ENCODE measurements at places on chromosomes 6 and 20.

- DNase-seq = peak; percentile 74
Observed at GRCh38 chr6:112296122-112296521, 41.8 kb upstream of the LAMA4 start.

DNA sequence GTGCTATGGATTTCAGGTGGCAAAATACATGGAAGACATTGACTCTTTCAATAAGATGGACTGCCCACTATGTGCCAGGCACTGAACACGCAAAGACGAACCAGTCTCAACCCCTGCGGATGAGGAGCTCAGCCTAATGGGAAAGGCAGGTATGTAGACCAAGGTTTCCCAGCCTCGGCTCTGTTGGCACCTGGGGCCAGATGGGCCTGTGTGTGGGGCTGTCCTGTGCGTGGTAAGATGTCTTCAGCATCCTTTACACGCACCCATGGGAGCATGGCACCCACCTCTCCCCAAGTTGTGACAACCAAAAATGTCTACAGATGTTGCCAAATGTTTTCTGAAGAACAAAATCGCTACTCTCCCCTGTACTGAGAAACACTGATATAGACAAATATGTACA lies 82.6 kb upstream of the FOXQ1 start:
- DNase-seq = no peak

DNA sequence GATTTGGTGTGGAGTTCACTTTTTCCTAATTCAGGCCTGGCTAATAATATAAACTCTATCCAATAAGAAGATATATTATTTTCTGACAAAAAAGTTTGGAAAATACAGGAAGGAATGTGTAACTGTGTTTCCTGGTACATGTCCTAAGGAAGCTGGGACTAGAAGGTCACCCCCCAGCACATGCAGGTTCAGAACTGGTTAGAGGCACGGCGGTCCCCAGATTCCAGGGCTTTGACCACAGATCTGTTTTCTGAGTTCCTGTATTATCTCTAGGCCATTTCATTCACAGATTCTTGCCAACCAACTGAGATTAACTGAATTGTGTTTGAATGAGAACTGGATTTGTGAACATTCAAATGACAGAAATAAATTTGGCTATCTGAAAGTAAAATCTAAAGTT lies 94.5 kb downstream of the TULP4 start:
- no peak for DNase-seq

DNA sequence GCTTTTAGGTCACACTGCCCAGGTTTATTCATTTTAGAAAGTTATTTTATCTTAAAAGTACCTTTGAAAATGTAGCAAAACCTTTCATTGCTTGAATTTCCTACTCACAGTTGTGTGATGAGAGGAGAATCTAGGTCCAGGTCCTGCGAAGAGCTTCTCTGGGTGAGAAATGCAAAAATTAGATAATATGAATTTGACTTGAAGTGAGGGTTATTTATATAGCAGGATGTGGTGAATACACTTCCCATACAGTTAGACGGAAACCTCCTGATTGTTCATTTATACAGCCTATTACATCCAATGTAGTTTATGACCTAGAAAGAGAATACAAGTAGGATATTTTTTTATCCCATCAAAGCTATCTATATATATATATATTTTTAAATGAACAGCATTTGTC lies 30.5 kb downstream of the CDKAL1 start:
- no peak for DNase-seq

- DNase-seq = no peak
Observed at GRCh38 chr6:10408457-10408856, 6.4 kb downstream of the TFAP2A start.

GRCh38 chr20:23159947-23160318 lies 73.8 kb upstream of the CD93 start:
- DNase-seq = no peak

DNA sequence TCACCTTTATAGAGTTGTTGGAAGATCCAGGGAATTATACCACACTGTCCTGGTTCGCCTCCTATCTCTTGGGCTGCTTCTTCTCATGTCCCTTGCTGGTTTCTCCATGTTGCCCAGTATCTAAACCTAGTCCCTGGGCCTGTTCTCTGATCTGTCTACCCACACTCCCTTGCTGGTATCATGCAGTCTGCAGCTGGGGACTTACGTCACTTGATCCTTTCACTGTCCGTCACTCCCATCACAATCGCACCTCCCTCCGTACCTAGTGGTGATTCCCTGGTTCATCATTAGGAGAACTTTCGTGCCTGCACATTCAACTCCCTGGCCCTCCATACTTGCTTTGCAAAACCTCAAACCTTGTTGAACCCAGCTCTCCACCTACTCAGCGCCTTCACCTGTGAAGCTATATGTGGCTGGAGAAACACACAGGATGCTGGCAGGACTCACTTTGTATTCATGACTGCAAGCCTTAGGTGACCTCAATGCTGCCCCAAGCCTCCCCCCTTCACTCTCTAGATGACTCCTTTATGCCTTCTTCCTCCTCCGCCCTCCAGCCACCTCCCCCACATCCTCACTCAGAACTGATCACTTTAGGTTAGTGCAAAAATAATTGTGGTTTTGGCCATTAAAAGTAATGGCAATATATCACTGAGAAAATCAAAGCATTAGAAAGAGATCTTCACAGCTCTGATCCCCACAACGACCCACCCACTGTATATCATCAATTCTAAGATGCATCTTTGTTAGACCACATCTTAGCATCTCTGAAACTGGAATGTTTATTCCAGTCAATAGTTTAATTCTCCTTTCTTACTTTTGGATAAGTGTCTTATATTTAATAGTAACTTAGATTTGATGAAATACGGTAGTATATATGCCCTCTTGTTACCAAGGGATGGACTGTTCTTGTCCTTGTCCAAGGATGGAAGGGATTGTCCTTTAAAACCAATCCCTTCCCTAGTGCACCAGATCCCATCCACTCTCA lies 26.4 kb downstream of the GDAP1L1 start:
- no peak for DNase-seq

DNA sequence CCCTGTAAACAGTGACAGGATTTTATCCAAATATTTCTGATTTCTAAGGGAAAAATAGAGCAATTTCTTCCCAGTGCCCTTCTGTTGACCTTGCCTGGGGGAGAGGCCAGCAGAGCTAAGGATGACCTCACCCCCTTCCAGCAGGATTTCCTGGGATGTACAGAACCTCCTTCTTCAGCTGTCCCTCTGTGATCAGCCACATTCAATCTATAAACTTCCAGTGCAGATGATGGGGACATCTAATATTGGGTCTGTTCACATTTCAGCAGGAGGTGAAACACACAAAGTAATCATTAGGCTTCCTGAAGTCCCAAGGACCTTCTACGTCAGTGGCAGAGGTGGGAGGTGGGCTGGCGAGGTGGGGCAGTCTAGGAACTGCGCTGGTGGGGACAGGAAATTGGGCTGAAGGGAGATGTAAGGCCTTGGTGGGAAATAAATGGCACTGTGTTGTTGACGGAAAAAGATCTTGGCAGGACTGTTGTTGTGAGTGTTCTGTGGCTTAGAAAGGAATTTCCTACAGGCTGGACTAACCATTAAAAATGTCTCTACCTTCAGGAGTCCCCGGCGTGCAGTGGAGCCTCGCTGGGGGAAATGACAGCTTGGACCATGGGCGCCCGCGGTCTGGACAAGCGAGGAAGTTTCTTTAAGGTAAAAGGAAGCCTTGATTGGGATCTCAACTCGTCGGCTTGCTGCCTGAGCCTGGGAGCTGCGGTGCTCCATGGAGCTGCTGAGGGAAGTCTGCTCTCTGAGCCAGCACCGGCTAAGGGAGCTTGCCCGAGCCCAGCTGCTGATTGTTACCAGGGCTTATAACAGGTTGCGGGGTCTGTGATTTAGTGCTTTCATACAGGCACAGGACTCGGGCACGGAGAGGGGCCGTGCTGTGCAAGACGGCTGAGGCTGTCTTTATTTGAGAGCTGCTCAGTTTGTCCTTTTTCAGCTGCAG lies 127.9 kb upstream of the NAA20 start:
- DNase-seq = peak; percentile 60

DNA sequence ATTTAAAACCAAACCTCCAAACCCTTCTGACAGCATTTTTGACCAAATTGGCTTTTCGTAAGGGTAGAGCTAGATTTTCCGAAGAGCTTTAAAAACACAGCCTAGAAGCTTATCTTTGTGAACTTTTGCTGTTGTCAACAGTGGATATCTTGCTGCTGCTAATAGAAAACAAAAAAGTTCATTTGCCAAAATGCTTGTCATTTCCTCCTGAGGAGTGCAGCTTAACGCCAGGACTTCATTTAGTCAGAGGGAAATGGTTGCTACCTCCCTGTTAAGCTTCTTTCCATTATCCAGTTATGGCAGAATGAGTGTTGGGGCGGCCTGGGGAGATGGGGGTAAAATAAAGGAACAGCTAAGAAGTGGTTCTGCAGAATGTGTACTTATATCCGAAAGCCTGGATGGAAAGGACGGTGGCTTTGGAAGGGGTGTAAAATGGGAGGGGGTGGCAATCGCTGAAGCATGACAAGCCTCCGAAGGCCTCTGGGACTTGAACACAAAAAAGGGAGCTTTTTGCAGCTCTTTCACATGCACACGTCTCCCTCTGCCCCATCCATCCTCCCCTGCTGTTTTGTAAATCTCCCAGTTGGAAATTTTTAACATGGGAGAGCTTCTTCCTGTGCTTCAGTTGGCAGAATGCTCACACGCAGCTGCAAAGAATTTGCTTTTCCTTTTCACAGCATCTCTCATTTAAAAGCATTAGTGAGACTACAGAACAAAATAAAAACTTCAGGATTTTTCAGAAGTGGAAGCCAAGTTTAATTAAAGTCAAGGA lies 22.5 kb downstream of the JARID2 start:
- DNase-seq = no peak

GRCh38 chr6:31079656-31080261 lies 32.6 kb downstream of the C6orf15 start:
- peak; percentile 65 for DNase-seq

- no peak for DNase-seq
Observed at GRCh38 chr6:74167976-74168375, 472.0 kb downstream of the CD109 start.

GRCh38 chr6:152595499-152595898 lies 41.7 kb downstream of the SYNE1 start:
- no peak for DNase-seq

GRCh38 chr20:17520583-17520982 lies 10.6 kb downstream of the BFSP1 start:
- no peak for DNase-seq

GRCh38 chr6:121896363-121896762 lies 460.9 kb downstream of the GJA1 start:
- DNase-seq = no peak

GRCh38 chr6:155510879-155511278 lies 55.2 kb upstream of the NOX3 start:
- DNase-seq = no peak

DNA sequence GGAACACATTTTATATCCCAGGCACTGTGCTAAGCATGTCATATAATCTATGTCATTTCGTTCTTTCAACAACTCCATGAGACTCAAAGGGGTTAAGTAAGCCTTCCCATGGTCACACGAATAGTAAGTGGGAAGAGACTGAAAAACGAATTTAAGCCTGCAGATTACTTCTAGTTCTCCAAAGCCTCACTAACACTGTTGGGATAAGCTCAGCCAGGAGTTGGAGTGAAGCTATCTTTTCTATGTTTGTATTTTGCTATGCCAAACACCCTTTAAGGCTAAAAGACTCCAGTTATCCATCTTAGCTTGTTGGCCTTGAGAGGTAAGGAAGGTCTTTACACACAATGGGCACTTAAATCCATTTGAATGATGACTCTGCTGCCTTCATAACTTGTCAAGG lies 148.1 kb upstream of the UST start:
- no peak for DNase-seq

- DNase-seq = peak; percentile 49
Observed at GRCh38 chr6:82397962-82398692, 34.5 kb downstream of the TPBG start.

GRCh38 chr20:63542031-63542559 lies 4.9 kb upstream of the PTK6 start:
- no peak for DNase-seq

DNA sequence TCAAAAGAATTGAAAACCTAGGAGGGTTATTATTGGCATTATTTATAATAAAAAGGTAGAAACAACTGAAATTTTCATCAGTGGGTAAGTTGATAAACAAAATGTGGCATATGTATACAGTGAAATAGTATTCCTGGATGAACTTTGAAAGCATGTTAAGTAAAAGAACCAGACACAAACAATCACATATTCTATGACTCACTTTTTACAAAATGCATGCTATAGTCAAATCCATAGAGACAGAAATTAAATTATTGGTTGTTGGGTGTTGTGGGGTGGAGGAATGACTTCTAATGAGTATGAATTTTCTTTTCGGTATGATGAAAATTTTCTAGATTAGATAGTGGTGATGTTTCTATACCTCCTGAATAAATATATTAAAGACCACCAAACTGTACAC lies 94.6 kb downstream of the LRRC1 start:
- no peak for DNase-seq

GRCh38 chr6:30893001-30893591 lies 8.8 kb downstream of the DDR1 start:
- no peak for DNase-seq

- DNase-seq = no peak
Observed at GRCh38 chr6:94487371-94487770, 1068.0 kb upstream of the EPHA7 start.
